ENCODE measurements at places on chromosomes 6 and 20. TPM values are rescaled to one million over a fixed set of nuclear protein-coding genes. Genes with fewer than 3 reads are reported as not detected.

HLA-DMA gene
- 20.5 TPM for total RNA-seq

MATN4 gene
- total RNA-seq = not detected

TRIM15 gene
- total RNA-seq = not detected

CCN5 gene
- total RNA-seq = 25.1 TPM

CFB gene
- total RNA-seq = 50.3 TPM

TP53TG5 gene
- total RNA-seq = 2.0 TPM

FERMT1 gene
- total RNA-seq = 1.5 TPM

C20orf204 gene
- total RNA-seq = 1.0 TPM

SIRPB1 gene
- total RNA-seq = 0.58 TPM

NKX2-4 gene
- not detected for total RNA-seq

MEI4 gene
- 0.84 TPM for total RNA-seq

COL11A2 gene
- total RNA-seq = 0.94 TPM

SPDEF gene
- total RNA-seq = not detected

ARFGAP1 gene
- 32.1 TPM for total RNA-seq

CRYBG1 gene
- 3.5 TPM for total RNA-seq

SLC44A4 gene
- not detected for total RNA-seq

NKAIN4 gene
- not detected for total RNA-seq

MACROD2 gene
- 2.6 TPM for total RNA-seq

RNF217 gene
- total RNA-seq = 18.3 TPM

PDSS2 gene
- 11.1 TPM for total RNA-seq

TFAP2B gene
- total RNA-seq = not detected

HSPA1L gene
- total RNA-seq = 2.6 TPM

TGM3 gene
- not detected for total RNA-seq

SMLR1 gene
- total RNA-seq = not detected

SLC2A10 gene
- 5.6 TPM for total RNA-seq

MYO6 gene
- 10.0 TPM for total RNA-seq

PDYN gene
- total RNA-seq = not detected

LY6G6C gene
- total RNA-seq = not detected

NFATC2 gene
- total RNA-seq = 7.0 TPM

ARMC2 gene
- 8.0 TPM for total RNA-seq

PCK1 gene
- 21.6 TPM for total RNA-seq

ZNF292 gene
- total RNA-seq = 39.1 TPM

SMIM29 gene
- 22.7 TPM for total RNA-seq

MAP7 gene
- total RNA-seq = 2.3 TPM

RAB23 gene
- total RNA-seq = 10.7 TPM

SLC35F1 gene
- total RNA-seq = 0.81 TPM

OTOR gene
- total RNA-seq = not detected

OR2B2 gene
- total RNA-seq = not detected

HLA-DQB2 gene
- total RNA-seq = 4.1 TPM

APCDD1L gene
- total RNA-seq = 0.44 TPM

ATF6B gene
- 35.4 TPM for total RNA-seq

DDO gene
- 12.9 TPM for total RNA-seq

RSPH9 gene
- total RNA-seq = 0.24 TPM

MDFI gene
- total RNA-seq = 9.2 TPM

EDN1 gene
- total RNA-seq = 25.4 TPM

PLA2G7 gene
- total RNA-seq = 0.55 TPM

STMN3 gene
- total RNA-seq = 6.9 TPM

MAN1A1 gene
- total RNA-seq = 30.3 TPM
